ENCODE measurements at places on chromosomes 5 and 9.

GRCh38 chr5:107652839-107653607, 17.7 kb downstream of the EFNA5 start:
- H3K4me3 ChIP-seq = no peak overlapping the region
- no peaks in the 10 kb centered on the region for H3K27me3 ChIP-seq
- peaks cover 11% of the 10 kb centered on the region for H3K4me1 ChIP-seq
- no peak overlapping the region for H3K27ac ChIP-seq
- no peaks in the 10 kb centered on the region for H3K36me3 ChIP-seq

DNA sequence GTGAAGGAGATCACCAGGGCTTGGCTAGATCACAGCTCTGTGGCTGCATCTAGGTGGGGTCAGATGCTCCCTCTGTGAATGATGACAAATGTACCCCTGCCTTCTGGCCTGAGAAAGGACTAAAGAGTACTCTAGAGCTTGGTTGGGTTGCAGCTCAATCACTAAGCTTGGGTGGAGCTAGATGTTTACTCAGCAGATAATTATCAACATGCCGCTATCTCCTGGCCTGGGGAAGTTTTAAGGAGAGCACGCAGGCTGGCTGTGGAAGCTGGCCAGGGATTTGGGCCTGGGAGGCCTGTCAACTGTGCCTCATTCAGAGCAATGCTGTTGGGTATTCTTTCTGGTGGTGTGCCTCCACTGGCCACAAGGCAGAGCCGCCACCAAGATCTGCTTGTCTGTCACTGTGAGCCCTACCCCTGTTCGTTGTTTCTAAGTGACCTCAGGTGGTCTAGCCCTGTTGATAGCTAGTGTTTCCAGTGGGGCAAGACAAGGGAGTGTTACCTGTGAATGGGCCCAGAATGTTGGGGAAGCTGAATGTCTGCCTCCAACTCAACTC, 181.7 kb downstream of the ADGRV1 start:
- no peaks in the 10 kb centered on the region for H3K27me3 ChIP-seq
- H3K4me3 ChIP-seq = no peak overlapping the region
- no peaks in the 10 kb centered on the region for H3K36me3 ChIP-seq

- no peak overlapping the region for H3K27ac ChIP-seq
- no peak for DNase-seq
- H3K4me1 ChIP-seq = no peaks in the 10 kb centered on the region
- H3K36me3 ChIP-seq = no peaks in the 10 kb centered on the region
- peaks cover 23% of the 10 kb centered on the region for H3K27me3 ChIP-seq
Measured at GRCh38 chr9:75036793-75037192, 8.7 kb upstream of the CARNMT1 start.

GRCh38 chr5:72005671-72006070, 101.6 kb upstream of the MAP1B start:
- H3K27ac ChIP-seq = no peak overlapping the region
- peaks cover 8% of the 10 kb centered on the region for H3K27me3 ChIP-seq
- H3K36me3 ChIP-seq = no peaks in the 10 kb centered on the region
- peak; percentile 4 for DNase-seq
- no peak overlapping the region for H3K4me3 ChIP-seq

GRCh38 chr5:92364986-92365550, 982.0 kb upstream of the ARRDC3 start:
- no peak overlapping the region for H3K4me3 ChIP-seq
- no peaks in the 10 kb centered on the region for H3K36me3 ChIP-seq
- no peak for DNase-seq
- no peak overlapping the region for H3K27ac ChIP-seq

- H3K36me3 ChIP-seq = no peaks in the 10 kb centered on the region
- peak overlapping the region; percentile 32 for H3K4me3 ChIP-seq
- H3K27ac ChIP-seq = no peak overlapping the region
- peak; percentile 55 for DNase-seq
- no peaks in the 10 kb centered on the region for H3K4me1 ChIP-seq
Measured at GRCh38 chr5:98839469-98840383, 66.3 kb downstream of the RGMB start.

GRCh38 chr9:127570533-127571111, 41.5 kb upstream of the STXBP1 start:
- peaks cover 24% of the 10 kb centered on the region for H3K4me1 ChIP-seq
- H3K27ac ChIP-seq = no peak overlapping the region
- H3K36me3 ChIP-seq = no peaks in the 10 kb centered on the region

All from A673 (cell line).